ENCODE measurements at places on chromosomes 3 and 15.

GRCh38 chr3:195896361-195897080, 11.8 kb downstream of the TNK2 start:
- no peak for DNase-seq

GRCh38 chr15:51828621-51829375, 655 bp upstream of the TMOD3 start:
- no peak for DNase-seq

DNA sequence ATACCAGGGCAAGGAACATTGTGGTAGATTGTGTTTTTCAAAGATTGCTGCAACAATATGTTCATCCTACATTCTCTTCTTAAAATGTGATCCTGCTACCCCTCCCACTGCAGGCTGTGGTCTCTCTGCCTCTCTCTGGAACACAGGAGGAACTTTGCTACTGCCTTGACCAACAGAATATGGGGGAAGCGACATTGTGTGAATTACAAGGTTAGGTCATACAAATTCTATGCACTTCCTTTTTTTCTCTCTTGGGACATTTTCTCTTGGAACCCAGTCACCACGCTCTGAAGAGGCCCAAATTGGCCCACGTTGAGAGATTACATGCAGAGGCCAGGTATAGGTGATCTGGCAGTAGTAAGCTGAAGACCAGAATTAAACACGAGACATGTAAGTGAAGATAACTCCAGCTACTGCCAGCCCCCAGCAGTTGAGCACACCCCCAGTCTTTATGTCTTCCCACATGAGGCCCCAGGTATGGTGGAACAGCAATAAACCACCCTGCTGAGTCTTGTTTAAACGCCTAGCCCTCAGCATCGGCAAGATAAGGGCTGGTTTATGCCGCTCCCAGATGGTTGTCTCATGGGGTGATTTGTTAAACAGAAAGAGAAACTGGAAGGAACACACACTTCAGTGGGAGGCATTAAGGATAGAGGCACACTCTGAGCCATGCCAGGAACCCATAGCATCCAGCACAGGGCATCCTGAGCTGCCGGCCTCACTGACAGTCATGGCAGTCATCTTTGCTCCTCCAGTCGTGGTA, 59.9 kb downstream of the FAM43A start:
- no peak for DNase-seq

DNA sequence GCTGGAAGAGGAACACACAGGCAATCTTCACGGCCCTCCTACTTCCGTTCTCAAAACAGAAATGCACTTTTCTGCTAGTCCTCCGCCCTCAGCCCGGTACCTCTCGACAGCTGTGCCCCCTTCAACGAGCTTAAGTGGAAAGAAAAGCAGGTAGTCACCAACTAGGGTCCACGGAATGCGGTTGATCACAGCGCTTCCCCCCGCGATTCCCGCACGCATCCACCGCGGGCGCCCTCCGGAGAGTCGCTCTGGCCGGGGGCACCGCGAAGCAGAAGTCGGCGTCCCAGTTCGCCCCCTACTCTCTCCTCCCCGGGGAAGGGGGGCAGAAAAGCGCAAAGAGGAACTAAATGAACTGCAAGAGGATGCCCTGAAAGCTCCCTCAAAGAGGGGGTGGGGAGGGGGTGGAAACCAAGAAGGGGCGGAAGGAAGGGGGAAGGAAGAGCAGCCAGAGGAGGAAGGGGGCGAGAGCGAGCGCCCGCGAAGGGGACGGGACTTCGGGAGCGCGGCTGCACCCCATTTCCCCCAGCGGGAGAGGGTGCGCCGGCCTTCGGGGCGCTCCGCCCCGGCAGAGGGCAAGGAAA, 738 bp downstream of the ACAP2 start:
- DNase-seq, result peak; percentile 20

- DNase-seq, result no peak
These were observed 155.6 kb downstream of the GOLGA6L4 start for GRCh38 chr15:84391191-84391590.

- DNase-seq, result no peak
These were observed 48.2 kb upstream of the SKOR1 start for GRCh38 chr15:67777071-67777470.

- no peak for DNase-seq
These were observed 374.9 kb upstream of the TGFBR2 start for GRCh38 chr3:30231277-30232141.

DNA sequence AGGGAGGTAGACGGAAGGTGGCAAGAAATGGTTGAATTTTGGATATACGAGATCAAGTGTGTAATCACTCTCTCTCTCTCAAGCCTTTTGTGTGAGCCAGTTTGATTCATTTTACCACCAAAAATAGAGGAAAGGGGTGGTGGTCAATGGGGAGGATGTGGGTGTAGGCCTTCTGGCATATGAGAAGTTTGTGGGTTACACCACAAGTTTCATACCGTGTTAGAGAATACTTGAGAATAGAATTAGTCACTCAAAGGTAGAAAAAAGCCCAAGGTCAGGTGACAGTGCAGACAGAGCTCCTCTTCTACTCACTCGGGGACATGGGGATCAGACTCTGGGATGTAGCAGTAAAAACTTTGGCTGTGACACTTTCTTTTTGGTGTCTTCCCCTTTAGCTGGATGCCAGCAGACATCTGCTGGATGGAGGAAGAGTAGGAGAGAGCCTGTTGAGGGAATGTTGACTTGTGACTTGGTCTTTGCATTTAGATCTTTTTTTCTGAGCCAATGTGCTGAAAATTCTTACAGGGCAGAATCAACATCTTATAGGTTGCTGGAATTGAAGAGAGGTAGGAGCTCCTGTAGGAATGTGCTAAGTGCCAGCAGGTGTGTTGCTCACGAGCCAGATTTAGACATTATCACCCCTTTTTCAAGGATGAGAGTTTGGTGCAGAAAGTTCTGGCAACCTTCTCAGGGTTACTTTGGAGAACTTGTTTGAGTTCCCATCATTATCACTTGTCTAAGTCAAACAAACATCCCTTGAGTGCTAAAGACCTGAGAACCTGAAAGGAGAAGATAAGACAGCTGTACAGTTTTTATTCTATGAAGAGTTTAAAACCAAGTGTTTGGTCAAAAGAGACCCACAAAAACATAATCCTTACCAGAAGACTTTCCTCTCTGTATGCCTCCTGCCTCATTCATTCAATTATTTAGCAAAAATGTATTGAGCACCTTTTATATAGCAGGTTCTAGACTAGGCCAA, 43.9 kb upstream of the RYK start:
- DNase-seq, result no peak

GRCh38 chr3:50708620-50709019, 33.9 kb downstream of the DOCK3 start:
- DNase-seq, result no peak

DNA sequence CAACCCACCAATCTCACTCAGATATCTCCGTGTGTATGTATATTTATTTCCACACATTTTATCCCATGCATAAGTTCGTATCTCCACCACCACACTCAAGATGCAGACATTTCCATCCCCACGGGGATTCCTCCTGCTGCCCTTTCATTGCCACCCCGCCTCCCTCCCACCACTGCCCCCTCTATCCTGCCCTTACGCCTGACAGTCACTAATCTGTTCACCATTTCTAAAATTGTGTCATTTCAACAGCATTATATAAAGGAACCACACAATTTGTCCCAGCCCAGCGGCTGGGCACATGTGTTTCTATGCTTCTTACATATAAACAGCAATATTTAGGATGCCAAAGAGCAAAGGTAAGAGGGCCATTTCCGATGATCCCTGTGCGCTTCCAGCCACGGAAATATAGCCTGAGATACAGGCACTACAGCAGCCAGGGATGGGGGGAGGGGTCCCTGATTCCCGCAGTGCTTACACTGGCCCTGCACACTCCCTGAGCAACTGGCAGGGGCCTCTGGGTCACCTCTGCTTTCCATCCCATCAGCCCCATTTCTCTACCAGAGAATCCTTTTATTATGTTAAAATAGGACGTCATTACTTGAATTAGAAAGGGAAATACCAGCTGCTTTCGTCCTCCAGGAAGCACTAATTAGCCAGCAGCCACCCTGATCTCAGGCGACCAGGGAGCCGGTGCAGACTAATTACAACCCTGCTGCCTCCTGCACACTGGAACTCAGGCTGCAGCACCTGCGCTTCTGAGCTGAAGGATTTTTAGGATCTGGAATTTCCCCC, 372.0 kb upstream of the ATP10A start:
- DNase-seq, result no peak

GRCh38 chr3:36514171-36514570, 133.9 kb downstream of the STAC start:
- DNase-seq, result no peak

- DNase-seq, result no peak
These were observed 51.0 kb upstream of the STT3B start for GRCh38 chr3:31481697-31482096.

DNA sequence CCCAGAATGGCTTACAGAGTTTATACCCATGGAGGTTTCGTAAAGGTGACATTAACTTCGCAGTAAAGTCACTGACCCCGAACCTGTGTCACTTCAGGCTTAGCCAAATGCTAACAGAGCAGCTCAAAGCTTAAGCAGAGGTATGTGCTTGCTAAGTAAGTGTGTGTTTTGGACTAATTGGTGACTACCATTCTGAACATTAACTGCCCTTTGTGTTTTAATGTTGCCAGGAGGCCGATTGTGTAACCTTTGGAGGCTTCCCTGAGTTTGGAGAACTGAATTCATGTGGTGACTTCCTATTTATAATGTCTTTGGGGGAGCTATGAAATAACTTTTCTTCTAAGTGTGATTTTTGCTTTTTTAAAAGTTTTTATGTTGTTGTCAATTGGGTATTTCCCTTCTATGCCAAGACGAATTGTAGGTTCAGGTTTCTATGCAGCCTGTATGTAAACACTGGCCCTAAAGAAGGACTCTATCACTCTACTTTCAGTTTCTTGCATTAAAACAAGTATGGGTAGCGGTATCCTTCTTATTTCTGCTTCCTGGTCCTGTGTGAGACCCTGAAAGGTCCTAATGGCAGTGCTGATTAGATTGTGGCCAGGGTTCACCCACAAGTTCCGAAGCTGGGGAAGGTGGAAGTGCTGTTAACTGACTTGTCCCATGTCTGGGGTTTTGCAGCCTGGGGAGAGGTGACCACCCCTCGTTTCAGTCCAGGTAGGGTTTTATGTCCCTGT, 86.3 kb downstream of the IGF1R start:
- no peak for DNase-seq

DNA sequence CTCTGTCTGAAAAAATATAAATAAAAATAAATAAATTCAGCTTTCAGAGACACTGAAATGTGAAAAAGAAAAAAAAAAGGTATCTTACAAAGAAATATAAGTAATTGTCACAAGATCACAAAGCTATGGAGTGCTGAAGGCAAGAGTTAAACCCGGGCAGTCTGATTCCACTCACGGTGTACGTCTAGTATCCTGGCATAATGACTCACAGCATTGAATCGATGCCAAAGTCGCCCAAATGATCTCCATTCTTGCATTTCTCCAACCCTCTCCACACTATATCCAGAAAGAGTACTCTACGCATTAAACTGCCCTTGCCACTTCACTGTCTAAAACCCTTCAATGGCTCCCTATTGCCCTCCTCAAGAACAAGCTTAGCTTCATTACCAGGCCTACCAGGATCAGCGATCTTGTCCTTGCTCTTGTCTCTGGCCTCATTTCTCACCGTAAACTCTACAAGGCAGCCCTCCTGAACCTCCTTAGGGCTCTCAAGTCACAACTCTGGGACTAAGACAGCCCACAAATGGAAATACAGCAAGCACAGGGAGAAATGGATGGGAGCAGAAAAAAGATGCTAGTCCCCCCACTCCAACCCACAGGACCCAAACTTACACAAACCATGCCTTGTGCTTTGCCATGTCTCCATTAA, 7.7 kb downstream of the SUCLG2 start:
- DNase-seq, result no peak

GRCh38 chr3:42092006-42092405, 849 bp downstream of the TRAK1 start:
- DNase-seq, result no peak

GRCh38 chr15:101307048-101307896, 12.2 kb upstream of the SNRPA1 start:
- no peak for DNase-seq

GRCh38 chr15:94532226-94532625, 300.9 kb downstream of the MCTP2 start:
- no peak for DNase-seq

- DNase-seq, result no peak
These were observed 32.9 kb upstream of the PIK3R4 start for GRCh38 chr3:130779486-130779885.

DNA sequence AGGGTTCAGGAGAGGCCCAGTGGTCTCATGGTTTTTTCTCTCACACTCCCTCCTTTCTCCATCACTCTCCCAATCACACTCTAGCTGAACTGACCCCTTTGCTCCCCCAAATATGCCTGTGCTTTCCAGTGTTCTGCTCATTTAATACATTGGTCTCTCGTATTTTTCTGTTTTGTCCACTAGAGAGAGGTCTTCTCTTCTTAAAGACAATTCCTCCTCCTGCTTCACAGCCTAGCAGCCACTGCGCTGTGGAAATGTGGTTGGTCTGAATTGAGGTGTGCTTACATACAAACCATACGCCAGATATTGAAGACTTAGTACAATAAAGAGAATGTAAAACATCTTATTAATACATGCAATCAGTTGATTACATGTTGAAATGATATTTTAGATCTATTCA, 60.6 kb upstream of the XCR1 start:
- DNase-seq, result no peak

GRCh38 chr15:27046880-27047279, 75.9 kb downstream of the GABRG3 start:
- no peak for DNase-seq

DNA sequence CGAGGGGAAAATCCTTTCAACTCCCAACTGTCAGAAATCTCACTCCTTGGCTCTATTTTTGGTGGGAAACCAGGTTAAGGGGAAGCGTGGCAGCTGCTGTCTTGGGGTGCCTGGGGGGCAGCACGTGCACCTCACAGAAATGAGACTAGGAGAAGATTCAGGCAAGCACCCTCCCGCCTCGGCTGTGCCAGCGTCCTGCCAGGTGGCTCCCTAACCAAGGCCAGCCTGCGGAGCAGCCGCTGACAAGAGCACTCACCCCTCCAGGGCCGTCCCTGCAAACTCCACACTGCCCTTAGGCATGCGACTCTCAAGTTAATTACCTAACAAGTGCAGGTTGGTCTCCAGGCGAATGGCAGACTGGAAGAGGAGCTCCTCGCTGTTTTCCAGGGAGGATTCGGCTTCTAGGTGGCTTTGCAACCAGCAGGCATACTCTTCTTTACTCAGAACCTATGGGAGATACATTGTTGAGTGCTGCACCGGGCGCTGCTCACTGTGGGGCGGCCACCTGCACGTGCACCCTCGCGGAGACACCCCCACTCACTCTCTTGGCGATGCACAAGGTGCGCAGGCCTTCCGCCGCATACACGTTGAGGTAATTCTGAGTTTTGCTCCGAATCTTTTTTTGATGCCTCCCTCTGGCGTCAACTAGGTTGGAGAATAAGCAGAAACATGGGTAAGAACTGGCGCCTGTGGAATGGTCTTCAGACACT, 155.3 kb downstream of the ATP10A start:
- DNase-seq, result no peak
